ENCODE measurements at places on chromosomes 2 and 18. TPM values are rescaled to one million over a fixed set of nuclear protein-coding genes. Genes with fewer than 3 reads are reported as not detected.

The TSPYL6 gene
- total RNA-seq, result 37.9 TPM

The CDK15 gene
- total RNA-seq, result 1.8 TPM

The RESP18 gene
- 0.71 TPM for total RNA-seq

The UGT1A6 gene
- total RNA-seq, result not detected

The CABYR gene
- total RNA-seq, result 169 TPM

The HAUS1 gene
- total RNA-seq, result 20.5 TPM

The RBKS gene
- total RNA-seq, result 6.1 TPM

All from testis (tissue), 5 donors.